Stimulated activated CD8-positive, alpha-beta memory T cell treated with anti-CD3 and anti-CD28 coated beads, Interleukin-4, amount 100 ng/mL, for 1 hour (primary cell): ENCODE measurements at places on chromosomes 3 and 15.

GRCh38 chr3:169232863-169233262, 430.6 kb downstream of the MECOM start:
- no peak for DNase-seq

GRCh38 chr3:29618395-29619282, 337.8 kb downstream of the RBMS3 start:
- DNase-seq = no peak

DNA sequence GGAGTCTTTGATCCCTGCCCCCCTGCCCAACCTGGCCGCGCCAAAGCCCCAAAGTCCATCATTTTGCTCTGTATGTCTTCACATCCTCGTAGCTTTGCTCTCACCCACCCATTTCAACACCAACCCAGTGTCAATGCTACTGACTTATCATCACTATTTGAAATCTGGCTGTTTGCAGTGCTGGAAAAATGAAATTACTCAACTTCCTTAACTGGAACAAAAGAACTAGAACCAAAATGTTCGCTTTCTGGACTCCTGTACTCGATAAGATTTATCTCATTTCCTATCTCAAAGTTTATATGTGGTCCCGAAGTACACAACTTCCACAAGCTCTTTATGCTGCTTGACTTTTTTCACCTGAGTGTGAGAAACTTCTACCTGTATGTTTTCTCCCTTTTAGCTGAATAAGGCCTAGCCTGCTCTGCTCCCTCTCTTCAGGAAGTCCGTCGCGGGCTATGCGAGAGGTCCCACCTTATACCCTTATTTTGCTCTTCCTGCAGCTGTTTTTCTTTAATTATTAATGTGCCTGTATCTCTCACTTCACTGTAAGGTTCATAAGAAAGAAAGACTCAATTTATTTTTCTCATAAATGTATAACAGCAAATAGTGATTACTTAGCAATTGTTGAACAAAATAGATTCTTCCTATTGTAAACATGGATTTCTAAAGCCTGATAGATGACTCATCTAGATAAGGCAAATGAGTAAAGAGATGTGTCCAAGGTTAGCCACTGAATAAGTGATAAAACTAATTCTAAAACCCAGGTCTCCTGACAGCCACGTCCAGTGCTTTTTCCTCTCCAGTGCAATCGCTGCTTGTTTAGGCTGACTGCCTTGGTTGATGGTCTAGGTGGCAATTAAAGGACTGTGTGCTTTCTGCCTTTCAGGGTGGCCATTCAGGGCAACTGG, 464.1 kb upstream of the TPRG1 start:
- no peak for DNase-seq

GRCh38 chr3:49554633-49555265, 472 bp downstream of the BSN start:
- no peak for DNase-seq

GRCh38 chr3:29261119-29261518, 19.8 kb upstream of the RBMS3 start:
- DNase-seq = no peak

DNA sequence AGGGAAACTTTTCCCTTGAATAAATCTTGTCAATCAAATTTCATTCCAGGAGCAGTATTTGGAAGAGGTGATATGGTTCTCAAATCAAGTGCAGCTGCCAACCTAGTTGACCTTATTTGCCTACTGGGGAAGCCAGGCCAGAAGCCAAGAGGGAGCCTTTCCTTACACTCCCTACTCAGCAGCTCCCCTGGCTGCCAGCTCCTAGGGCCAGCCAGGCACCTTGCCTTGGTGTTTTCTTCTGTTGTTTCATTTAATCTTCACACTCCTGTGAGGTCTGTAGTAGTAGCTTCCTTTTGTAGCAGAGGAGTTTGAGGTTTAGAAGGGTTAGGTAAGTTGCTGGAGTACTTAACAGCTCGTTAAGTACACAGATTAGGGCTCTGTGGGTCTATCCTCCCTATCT, 22.6 kb downstream of the MKRN2OS start:
- no peak for DNase-seq

GRCh38 chr3:123085293-123085931, 18.6 kb downstream of the PDIA5 start:
- DNase-seq = no peak

DNA sequence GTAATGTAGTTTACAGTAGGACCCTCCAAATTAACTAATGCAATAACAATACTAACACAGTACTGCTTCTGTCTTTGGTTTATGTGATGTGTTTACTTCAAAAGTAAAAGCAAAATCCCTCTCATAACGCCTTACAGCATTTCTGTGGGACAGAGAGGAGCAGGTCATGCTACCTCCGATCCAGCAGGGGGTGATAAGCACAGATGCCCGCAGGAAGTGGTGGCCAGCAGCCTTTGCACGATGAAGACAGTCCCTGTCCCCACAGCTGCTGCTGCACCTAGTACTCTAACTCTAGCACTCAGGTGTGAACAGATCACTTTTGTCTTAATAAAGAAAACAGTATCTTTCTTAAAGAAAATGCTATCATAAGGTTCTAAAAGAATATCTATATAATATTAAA, 38.3 kb downstream of the ANO10 start:
- DNase-seq = no peak

DNA sequence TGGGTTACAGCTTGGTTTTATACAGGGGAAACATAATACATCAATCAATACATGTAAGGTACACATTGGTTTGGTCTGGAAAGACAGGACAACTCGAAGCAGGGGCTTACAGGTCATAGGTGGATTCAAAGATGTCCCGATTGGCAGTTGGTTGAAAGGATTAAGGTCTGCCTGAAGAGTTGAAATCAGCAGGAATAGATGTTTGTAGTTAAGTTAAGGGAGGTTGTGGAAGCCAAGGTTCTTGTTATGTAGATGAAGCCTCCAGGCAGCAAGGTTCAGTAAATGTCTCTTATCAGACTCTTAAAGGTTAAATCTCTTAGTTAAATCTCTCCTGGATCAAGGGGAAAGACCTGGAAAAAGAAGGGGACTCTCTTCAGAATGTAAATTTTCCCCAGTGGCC, 58.4 kb upstream of the MINAR1 start:
- no peak for DNase-seq

GRCh38 chr3:126395846-126396513, 1.3 kb downstream of the CFAP100 start:
- DNase-seq = no peak

- no peak for DNase-seq
Measured at GRCh38 chr3:61914276-61914675, 352.9 kb downstream of the PTPRG start.

- DNase-seq = no peak
Measured at GRCh38 chr3:12992629-12993516, 80.4 kb downstream of the IQSEC1 start.

DNA sequence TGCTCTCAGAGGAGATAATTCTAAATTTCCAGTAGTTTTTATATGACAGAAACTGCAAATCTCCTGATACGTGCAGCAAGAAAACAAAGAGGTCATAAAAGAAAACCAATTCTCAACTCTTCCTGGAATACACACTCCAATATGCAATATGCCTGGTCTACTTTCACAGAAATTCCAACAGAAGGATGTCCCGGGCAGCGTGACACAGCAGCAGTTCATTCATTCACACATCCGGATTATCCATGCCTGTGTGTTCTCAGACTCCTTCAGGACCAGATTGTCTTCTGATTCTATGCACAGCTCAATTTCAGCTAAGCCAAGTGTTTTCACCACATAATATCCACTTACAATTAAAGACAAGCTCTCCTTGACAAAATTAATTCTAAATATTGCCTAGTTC, 64.3 kb downstream of the FBN1 start:
- no peak for DNase-seq

- DNase-seq = no peak
Measured at GRCh38 chr3:194998948-194999347, 272.0 kb downstream of the XXYLT1 start.

DNA sequence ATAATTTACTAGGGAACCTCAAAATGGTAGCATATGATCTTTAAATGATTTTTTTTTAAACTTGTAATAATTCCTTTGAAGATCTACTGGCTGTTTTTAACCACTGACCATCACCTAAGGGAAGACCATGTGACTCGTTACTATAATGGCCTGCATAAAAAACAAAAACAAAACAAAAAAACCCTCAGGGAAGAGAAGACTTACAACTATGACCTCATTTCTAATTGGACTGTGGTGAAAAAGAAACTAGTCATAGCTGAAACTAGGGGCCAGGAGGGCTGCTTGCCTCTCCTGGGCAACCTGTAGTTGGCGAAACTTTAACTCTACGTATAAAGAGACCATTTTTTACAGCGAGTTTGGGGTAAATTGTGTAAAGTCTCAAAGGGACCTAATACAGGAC, 23.0 kb downstream of the PAQR9 start:
- no peak for DNase-seq

DNA sequence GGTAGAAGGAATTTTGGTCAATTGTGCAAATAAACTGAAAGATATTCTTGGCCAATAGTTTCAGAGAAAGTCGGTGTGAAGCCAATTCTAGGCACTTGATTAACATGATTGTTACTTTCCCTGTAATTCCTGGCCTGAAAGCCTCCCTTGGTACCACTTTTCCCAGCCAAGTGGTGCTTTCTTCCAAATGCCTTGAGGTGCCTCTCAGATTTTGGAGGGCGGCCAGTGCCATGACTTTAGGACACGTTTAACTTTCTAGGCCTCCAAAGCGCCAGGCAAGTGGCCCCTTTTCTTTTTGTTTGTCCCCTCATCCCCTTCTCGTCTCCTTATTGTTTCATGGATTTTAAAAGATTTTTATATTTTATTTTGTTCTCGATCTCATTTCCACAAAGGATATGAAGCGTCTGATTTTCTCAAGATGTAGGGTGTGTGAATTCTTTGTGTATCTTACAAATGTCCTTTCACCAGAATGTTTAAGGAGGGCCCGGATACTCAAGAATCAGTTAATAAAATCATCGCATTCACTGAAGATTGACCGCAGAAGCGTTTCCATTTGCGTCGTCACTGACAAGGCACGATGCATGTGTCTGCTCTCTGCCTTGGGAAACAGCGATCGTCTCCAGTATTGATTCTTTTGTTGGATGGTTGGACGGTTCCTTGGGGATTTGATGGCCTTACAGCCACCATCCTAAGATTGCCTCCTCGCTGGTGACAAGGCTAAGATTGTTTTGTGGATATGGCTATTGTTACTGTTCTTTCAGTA, 87.8 kb downstream of the ASB7 start:
- no peak for DNase-seq

DNA sequence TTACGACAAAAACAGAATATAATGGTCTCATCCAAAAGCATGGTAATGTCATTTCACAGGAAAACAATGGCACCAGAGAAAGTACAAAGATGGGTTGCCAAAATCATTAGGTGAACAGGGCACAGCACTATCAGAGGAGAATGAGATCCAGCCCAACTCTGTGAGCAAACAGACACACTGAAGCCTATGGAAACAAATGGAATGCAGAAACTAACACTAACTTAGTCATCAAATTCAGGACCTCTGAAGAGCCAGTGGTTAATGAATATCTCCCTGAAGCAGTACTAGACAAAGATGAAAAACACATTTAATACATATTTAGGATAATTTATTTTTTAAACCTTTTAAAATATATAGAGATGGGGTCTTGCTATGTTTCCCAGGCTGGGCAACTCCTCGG, 14.6 kb upstream of the RPS17 start:
- no peak for DNase-seq

DNA sequence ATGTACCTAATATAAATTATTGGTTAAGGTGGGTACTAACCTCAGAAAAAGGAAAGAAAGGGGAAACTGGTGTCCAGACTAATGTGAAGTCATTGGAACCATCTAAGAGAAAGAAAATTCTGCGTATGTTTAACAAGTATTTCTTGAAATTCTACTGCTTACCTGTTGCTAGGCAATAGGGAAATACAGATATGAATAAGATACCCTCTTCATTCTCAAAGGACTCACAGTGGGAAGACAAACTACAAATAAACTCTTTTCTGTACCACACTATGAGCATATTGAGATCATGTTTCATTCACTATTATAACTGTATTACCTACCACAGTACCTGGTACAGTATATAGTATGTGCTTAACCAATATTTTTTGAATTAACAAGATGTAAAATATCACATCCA, 140.5 kb upstream of the MLF1 start:
- DNase-seq = no peak

DNA sequence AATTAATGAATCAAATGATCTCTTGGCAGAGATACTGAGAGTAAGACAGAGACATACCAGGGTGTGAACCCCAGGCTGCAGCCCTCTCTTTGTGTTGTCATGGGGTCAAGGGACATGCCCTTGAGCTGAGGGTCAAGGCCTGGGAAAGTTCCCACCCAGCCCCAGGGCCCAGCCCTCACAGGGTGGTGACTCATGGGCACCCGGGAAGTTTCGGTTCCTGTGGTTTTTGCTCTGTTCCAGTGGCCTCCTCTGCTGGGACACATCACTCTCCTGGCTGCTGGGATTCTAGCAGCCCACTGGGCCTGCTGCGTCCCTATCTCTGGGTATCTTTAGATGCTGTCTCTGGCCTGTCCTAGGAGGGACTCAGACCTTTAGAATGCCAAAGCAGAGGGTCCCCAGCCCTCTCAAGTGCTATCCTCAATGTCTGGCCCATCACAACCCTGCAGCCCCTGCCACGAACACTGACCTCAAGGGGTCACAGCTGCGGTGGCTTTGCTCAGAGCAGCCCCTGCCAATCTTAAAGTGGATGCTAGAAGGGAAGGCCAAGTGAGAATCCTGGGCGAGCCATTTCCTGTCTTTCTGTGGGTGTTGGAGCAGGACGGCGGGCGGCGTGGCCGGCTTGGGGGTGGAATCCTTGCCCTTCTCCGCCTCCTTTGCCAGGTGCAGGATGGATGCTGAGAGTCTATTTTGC, 148.4 kb upstream of the TLE3 start:
- no peak for DNase-seq

- no peak for DNase-seq
Measured at GRCh38 chr15:32861761-32862160, 144.0 kb downstream of the GREM1 start.

DNA sequence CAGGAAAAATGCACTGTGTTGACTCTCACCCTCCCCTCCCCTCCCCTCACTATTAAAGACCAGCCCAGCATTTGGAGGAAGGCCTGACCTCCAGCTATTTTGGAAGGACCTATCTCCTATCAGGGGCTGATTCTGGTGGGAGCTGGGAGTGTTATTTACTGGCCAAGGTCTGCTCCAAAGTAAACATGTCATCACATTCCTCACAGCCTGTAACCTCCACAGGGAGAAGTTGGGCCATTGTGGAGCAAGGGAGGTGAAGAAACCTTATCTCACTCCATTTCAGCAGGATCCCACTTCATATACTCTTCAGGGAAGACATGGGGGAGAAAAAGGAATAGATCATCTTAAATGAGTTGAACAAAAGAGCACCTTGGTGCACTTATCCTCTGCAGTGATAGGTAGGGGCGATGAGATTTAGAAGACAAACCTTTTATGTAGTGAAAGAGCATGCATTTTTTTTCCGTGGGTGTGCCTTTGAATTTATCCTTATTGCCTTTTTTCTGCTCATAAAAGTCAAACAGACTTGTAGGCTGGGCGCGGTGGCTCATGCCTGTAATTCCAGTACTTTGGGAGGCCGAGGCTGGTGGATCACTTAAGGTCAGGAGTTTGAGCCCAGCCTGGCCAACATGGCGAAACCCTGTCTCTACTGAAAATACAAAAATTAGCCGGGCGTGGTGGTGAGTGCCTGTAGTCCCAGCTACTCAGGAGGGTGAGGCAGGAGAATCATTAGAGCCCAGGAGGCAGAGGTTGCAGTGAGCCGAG, 15.6 kb upstream of the FLNB start:
- DNase-seq = no peak

GRCh38 chr3:81490541-81491288, 270.7 kb downstream of the GBE1 start:
- peak; percentile 52 for DNase-seq
